Osteoblast (primary cell): ENCODE measurements at places on chromosomes 12 and 14. TPM values are rescaled to one million over a fixed set of nuclear protein-coding genes. Genes with fewer than 3 reads are reported as not detected.

CIROP gene
- total RNA-seq = under 0.01 TPM in 1 of 2 replicates, not detected in the other

MMP19 gene
- total RNA-seq = 13.0 and 14.7 TPM in 2 replicates

TSPAN9 gene
- total RNA-seq = 12.1 and 13.0 TPM in 2 replicates

KRT71 gene
- not detected in 2 replicates for total RNA-seq

WDR89 gene
- 8.3 and 10.5 TPM in 2 replicates for total RNA-seq

GYS2 gene
- total RNA-seq = not detected in 2 replicates

TAC3 gene
- total RNA-seq = not detected in 2 replicates

FAM222A gene
- total RNA-seq = 0.29 and 0.36 TPM in 2 replicates

RPL10L gene
- not detected in 2 replicates for total RNA-seq

KRT78 gene
- total RNA-seq = not detected in 2 replicates

ERBB3 gene
- 1.1 and 2.4 TPM in 2 replicates for total RNA-seq

CD4 gene
- 10.9 and 15.0 TPM in 2 replicates for total RNA-seq

TSPAN11 gene
- total RNA-seq = 5.4 and 10.0 TPM in 2 replicates

RNFT2 gene
- total RNA-seq = 2.4 and 3.3 TPM in 2 replicates

ATP2A2 gene
- 105 and 107 TPM in 2 replicates for total RNA-seq

STAB2 gene
- not detected in 2 replicates for total RNA-seq

C1QL4 gene
- total RNA-seq = 0.36 TPM in 1 of 2 replicates, not detected in the other

DHRS1 gene
- total RNA-seq = 9.8 and 13.6 TPM in 2 replicates

KRT75 gene
- total RNA-seq = under 0.01 TPM in 1 of 2 replicates, not detected in the other

NT5DC3 gene
- total RNA-seq = 10.1 and 10.6 TPM in 2 replicates

SIX1 gene
- 18.1 and 21.5 TPM in 2 replicates for total RNA-seq

MUCL1 gene
- not detected in 2 replicates for total RNA-seq

SOAT2 gene
- not detected in 2 replicates for total RNA-seq

HELB gene
- 2.2 and 3.2 TPM in 2 replicates for total RNA-seq

TGM1 gene
- 0.36 and 1.2 TPM in 2 replicates for total RNA-seq

RERG gene
- total RNA-seq = 0.29 TPM in 1 of 2 replicates, not detected in the other

SMCO3 gene
- under 0.01 TPM in 1 of 2 replicates, not detected in the other for total RNA-seq

INHBE gene
- 0.88 and 3.3 TPM in 2 replicates for total RNA-seq

TNFAIP2 gene
- 41.3 and 60.1 TPM in 2 replicates for total RNA-seq

STK38L gene
- total RNA-seq = 64.8 and 68.8 TPM in 2 replicates

NRXN3 gene
- 1.8 and 2.5 TPM in 2 replicates for total RNA-seq

RFX4 gene
- not detected in 2 replicates for total RNA-seq

MGP gene
- 8.0 and 16.8 TPM in 2 replicates for total RNA-seq

TAS2R46 gene
- 3.5 and 5.4 TPM in 2 replicates for total RNA-seq

B4GALNT1 gene
- total RNA-seq = 1.1 and 2.9 TPM in 2 replicates

DDX47 gene
- 60.8 and 63.6 TPM in 2 replicates for total RNA-seq

DPPA3 gene
- not detected in 2 replicates for total RNA-seq

SAMD15 gene
- 4.0 and 6.2 TPM in 2 replicates for total RNA-seq

ADAM21 gene
- under 0.01 TPM in 1 of 2 replicates, not detected in the other for total RNA-seq

OVCH1 gene
- under 0.01 and 0.29 TPM in 2 replicates for total RNA-seq

RIMKLB gene
- total RNA-seq = 29.8 and 35.5 TPM in 2 replicates

ANO4 gene
- not detected in 2 replicates for total RNA-seq

RASSF8 gene
- total RNA-seq = 84.3 and 97.4 TPM in 2 replicates
